ENCODE measurements at places on chromosomes 1 and 21.

DNA sequence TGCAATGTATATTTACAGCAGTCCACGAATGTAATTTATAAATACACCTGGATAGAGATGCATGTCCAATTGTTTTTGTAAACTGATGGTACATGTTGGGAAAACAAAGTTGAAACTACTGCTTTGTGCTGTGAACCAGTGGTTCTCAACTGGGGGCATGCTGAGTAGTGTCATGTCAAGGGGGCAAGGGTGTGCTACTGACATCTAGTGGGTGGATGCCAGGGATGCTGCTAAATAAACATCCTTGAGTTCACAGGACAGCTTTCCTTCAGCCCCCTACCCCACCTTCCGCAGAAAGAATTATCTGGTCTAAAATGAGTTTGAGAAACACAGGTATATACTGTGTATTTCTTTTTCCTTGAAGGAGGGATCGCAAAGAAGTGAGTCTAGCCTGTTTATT, 95.9 kb downstream of the RASAL2 start:
- DNase-seq: no peak

GRCh38 chr1:174309490-174309889, 138.3 kb upstream of the GPR52 start:
- no peak for DNase-seq

DNA sequence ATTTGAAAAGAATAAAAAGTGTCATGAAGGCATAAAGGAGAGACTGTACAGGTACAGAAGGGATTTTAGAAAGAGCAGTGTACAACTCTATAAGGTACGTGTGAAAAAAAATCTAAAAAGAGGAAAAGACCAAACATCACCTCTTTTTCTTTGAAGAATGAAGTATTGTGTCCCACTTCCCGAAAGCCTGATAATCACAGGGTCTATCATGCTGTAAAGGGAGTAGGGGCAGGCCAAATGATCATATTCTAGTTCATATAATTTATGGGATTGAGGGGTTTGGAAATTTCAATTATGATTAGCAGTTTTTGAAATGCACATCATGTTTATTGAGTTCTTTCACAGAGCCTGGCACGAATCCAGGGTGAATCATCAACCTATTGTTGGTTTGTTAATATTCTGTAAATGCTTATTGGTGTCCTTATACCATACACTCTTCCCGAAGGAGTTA, 910 bp upstream of the RERE start:
- DNase-seq: no peak

GRCh38 chr1:32919811-32920733, 18.9 kb upstream of the TMEM54 start:
- no peak for DNase-seq

- DNase-seq: no peak
Observed at GRCh38 chr1:3986686-3987218, 86.7 kb upstream of the C1orf174 start.

- peak; percentile 60 for DNase-seq
Observed at GRCh38 chr1:183022202-183023145, 746 bp upstream of the LAMC1 start.
